NT2/D1 (cell line): ENCODE measurements at places on chromosomes 16 and 17.
A peak's percentile ranks its signal among the peaks of the same experiment; 100 is the strongest.

DNA sequence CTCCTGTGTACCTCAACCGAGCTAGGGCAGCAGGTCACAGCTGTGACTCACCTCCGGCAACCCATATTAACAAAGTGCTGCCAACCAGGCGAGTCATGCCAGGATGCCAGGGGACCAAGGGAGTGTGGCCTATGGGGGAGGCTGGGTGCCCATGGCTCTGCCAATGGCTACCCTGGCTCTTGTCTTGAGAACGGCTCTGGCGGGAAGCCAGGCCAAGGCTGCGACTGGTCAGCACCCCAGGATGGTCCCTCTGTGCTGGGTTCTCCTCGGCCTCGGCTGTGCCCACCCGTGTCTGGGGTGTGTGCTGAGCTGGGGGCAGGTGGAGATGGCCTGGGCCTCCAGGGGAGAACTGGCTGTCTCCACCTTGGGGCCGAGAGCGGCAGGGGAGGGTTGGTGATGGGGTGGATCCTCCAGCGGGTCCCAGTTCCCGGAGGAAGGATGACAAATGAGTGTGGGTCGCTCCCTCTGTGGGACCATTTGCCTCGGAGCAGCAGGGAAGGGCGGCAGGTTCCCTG lies 75.8 kb downstream of the MRC2 start:
- DNase-seq: no peak

- no peak for DNase-seq
These were observed 43.7 kb upstream of the ERN1 start for GRCh38 chr17:64173646-64174045.

DNA sequence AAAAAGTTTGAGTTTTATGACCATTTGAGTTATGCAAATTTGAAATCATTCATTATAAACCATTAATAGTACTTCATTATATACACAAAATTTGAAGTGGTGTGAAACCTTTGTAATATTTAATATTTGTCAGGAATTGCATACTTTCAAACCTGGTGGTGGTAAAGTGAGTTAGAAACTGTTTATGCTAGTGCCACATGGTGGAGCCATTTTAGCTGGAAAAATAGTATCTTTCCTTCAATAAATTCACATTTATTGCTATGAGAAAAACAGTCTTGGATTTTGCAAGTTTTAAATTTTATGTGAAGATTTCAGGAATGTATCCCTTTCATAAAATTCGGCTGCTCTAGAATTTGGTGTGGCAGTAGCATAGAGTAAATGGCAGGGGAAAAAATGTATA lies 7.3 kb upstream of the BLMH start:
- no peak for DNase-seq

DNA sequence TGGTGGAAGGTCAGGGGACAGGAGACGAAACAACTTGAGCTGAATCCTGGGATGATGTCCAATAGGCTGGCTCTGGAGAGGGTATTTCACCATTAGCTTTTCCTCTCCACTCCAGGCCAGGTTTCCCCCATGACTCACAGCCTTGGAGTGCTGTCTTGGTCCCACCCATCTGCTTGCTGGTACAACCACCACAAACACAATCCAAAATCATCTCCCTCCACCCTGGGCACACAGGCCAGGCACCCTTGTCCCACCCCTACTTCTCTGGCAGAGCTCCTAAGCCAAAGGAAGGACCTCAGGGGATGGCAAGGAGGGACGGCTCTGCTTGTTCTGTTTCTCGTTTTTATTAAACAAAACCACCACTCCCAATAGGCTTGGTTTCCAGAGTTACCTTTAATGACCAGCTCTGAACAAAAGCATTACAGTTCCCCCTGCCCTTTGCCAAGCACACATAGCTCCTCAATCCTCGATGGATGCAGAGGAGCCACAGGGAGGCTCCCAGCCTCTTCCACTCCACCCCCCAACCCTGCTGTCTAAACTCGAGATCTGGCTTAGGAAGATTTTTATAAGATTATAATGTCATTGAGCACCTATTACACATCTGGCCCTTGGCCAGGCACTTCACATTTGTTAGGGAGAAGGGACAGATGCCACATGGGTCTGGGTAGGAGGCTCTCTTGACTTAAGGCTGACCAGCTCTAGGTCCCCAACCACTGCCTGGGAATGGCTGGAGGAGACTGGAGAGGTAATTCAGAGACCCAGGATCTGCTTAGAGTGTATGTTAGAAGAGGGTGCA lies 13.3 kb downstream of the CAVIN1 start:
- DNase-seq: no peak

DNA sequence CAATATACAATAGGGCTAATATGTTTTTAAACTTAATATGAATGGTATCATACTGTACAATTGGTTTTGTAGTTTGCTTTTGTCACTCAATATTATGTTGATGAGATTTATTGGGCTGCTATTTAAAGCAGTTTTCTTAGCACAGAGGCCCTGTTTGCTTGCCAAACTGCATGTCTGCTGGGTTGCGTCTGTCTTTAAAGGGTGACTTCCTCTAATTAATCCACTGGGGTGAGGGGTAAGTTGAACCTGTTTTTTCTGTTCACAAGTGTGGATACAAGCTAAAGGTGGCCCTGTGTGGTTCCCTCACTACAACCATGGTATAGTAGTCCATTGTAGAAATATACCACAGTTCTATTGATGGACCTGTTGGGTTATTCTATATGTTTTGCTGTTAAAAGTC lies 19.7 kb downstream of the TTC19 start:
- no peak for DNase-seq

DNA sequence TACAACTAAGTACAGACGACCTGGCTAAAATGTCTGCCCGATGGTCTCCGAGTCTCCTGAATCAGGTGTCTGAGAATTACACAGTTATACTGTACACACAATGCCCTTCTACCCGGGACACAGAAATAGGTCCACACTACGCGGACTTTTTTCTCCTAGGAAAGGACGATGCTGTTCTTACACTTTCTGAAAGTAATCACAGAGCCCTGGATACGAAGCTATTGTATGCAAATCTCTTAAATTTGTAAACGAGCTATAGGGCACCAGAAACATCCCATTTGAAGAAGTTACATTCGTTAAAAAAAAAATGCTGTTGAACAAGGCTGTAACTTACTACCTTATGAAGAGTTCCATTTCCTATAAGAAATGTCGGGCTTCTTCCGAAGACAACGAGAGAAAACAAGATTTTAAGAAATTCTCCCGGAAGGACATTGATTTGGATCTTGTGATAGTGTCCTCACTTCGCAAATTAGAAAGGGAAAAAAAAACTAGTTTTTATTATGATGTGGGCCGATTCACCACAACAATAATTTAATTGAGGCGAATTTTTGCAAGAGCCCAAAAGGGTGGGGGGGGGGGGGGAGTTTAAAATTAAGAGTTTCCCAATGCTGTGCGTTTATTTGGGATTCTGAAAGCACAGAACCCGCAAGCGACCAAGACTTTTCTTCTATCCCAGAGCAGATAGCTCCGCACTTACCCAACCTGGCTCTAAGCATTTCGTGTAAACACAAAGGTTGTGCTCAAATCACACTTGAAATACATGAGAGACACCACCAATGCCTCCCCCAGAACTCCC lies 1.5 kb upstream of the SOX9 start:
- no peak for DNase-seq

- DNase-seq: no peak
These were observed 150.3 kb upstream of the RPL38 start for GRCh38 chr17:74052993-74053711.

- no peak for DNase-seq
These were observed 393.2 kb downstream of the PMP22 start for GRCh38 chr17:14871921-14872320.

GRCh38 chr16:78675312-78675711 lies 575.9 kb downstream of the WWOX start:
- DNase-seq: no peak

DNA sequence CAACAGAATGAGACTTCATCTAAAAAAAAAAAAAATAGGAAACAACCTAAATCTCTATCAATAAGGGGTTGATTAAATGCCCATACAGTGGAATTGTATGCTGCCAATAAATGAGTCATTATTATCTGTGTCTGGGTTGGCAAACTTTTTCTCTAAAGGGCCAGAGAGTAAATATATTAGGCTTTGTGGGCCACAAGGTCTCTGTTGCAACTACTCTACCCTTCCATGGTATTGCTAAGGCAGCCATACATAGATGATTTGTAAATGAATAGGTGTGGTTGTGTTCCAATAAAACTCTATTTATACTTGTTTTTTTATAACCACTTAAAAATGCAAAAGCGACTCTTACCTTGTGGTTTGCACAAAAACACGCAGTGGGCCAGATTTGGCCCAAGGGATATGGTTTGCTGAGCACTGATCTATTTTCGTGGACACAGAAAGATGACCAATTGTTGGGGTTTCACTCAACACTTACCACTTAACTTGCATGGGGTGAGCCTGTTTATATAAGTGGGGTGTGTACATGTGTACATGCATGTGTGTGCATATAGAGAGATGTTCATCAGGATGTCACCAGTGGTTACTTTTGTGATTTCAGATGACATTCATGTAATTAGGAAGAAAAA lies 12.4 kb upstream of the IL4R start:
- no peak for DNase-seq

- no peak for DNase-seq
These were observed 10.9 kb downstream of the ARHGEF15 start for GRCh38 chr17:8320990-8321389.

DNA sequence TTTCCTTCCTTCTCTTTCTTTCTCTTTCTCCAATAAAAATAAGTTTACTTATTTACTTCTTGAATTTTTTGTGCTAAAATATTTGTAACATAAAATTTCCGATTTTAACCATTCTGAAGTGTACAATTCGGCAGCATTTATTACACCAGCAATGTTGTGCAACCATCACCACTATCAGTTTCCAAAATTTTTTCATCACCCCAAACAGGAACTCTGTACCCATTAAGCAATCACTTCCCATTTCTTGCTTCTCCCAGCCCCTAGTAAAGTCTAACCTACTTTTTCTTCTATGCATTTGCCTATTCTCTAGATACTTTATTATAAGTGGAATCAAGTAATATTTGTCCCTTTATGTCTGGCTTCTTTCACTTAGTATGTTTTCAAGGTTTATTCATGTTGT lies 2.5 kb upstream of the HP start:
- DNase-seq: no peak

DNA sequence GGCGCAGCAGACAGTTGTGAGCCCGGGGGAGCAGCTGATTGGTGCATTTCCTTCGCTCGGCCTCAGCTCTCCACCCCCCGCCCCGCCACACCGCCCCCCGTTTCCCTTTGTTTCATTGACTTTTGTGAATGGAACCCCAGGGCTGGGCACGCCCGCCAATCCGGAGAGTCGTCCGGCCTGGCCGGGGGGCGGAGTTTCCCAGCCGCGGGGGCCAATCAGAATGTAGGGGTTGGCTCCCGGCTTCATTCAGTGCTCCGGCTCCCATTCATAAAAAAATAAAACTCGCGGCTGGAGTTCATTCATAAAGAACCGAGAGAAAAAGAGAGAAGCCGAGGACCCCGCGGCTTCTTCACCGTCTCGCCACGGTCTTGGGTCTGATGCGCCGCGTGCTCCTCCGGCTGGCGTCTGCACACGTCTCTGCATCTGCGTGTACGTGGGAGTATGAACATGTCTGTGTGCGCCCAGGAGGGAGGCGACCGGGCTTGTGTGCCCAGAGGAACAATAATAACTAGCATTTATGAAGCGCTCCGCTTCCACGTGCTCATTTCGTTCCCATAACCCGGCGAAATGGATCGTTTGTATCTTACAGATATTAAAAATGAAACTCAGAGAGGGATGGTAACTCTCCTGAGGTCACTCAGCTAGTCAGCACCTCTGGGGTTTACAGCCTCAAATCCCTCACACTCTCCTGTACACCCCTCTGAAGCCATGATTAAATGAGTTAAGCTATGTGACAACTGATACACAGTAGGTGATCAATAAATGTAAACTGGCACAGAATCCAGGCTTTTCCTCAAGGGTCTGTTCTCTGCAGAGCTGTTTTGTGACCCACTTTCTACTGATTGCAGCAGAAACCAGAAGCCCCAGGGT lies at the start of gene ETV4:
Gene ETV4 (minus strand): TSS at position 22 of the 870 bp plus-strand sequence. CDS start 723 bp downstream, outside the sequence.
- DNase-seq: peak; percentile 91

GRCh38 chr17:42405963-42406495 lies 17.0 kb downstream of the CAVIN1 start:
- DNase-seq: no peak

- no peak for DNase-seq
These were observed 1.2 kb downstream of the LAT start for GRCh38 chr16:28986046-28986445.

DNA sequence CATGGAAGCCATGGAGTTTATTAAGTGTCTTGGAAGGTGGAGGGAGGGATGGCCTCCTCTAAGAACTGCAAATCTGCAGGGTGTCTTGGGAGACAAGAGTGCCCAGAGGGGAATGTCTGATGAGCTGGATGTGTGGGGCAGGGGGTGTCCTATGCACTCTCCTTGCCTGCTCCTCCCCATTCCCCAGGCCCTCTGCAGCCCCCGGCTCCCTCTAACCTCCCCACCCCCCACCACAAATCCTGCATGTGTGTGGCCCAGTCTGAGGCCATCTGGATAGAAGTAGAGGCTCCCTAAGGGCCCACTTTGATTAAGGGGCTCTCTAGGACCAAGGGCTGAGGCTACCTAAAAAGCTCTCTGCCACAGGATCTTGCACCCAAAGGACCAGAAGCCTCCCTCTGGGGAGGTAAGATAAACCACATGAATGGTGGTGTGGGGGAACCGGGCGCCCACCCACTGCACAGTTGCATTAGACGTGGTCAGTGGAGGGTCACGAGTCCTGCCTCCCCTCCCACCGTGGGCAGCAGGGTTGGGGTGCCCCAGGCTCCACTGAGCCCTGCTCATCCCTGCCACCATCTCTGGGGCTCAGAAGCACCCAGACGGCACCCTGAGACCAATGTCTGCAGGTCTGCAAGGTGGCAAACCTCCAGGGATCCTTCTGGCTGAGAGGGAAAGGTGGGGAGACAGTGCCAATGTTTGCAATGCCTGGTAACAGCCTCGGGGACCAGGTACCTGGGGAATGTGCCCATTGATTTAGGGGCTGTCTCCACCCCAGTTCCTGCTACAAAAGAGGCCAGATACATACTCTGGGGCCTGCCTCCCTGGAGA lies 618 bp downstream of the AANAT start:
- no peak for DNase-seq

DNA sequence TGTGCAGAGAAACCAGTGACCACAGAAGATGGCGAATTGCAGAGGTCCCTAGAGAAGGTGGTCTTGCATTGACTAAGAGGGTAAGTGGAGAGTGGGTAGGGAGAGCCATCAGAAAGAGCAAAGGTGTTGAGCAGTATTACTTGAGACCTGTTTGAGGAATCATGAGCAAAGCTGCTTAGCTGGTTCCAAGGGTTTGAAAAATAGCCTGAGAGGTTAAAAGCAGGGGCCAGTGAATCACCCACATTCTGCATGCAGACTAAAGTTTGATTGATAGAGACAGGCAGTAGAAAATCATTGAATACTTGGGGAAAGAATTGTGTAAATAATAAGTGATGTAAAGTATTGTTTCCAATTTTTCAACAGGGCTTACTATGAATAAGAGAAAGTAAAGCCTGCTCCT lies 34.0 kb upstream of the KCNJ16 start:
- DNase-seq: no peak

GRCh38 chr16:50248845-50249244 lies 17.5 kb upstream of the ADCY7 start:
- no peak for DNase-seq

- DNase-seq: peak; percentile 74
These were observed 95.7 kb downstream of the ABCC6 start for GRCh38 chr16:16127469-16128116.

- DNase-seq: no peak
These were observed 162.0 kb downstream of the RAB11FIP4 start for GRCh38 chr17:31553506-31553905.

- DNase-seq: no peak
These were observed 22.2 kb downstream of the USP32 start for GRCh38 chr17:60369727-60370126.

- DNase-seq: no peak
These were observed 204.5 kb upstream of the CDH8 start for GRCh38 chr16:62240722-62241121.

- DNase-seq: no peak
These were observed 36.0 kb downstream of the OSBPL7 start for GRCh38 chr17:47785538-47786123.
